ENCODE measurements at places on chromosomes 12 and 14.

- no peak for DNase-seq
Measured at GRCh38 chr12:104549815-104550480, 93.2 kb downstream of the CHST11 start.

GRCh38 chr12:116287842-116288301 lies 10.4 kb upstream of the MED13L start:
- no peak for DNase-seq

DNA sequence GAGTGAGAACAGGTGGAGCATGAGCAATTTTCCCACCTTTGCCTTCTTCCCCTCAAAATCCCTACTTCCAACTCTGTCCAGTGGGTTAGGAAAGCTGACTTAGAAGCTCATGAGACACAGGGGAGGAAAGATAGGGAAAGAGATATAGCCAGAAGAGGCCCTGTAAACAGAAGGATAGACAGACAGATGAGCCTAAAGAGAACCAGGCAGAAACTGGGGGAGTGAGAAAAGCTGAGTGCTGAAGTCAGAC lies 5.0 kb downstream of the AJUBA start:
- DNase-seq: no peak

- no peak for DNase-seq
Measured at GRCh38 chr14:67440513-67440912, 28.5 kb upstream of the PLEK2 start.
